NCI-H1417 (cell line): ENCODE measurements at places on chromosomes 4 and X.
A peak's percentile ranks its signal among the peaks of the same experiment; 100 is the strongest.

- DNase-seq, result no peak
Observed at GRCh38 chrX:69626129-69626528, 10.2 kb downstream of the EDA start.

DNA sequence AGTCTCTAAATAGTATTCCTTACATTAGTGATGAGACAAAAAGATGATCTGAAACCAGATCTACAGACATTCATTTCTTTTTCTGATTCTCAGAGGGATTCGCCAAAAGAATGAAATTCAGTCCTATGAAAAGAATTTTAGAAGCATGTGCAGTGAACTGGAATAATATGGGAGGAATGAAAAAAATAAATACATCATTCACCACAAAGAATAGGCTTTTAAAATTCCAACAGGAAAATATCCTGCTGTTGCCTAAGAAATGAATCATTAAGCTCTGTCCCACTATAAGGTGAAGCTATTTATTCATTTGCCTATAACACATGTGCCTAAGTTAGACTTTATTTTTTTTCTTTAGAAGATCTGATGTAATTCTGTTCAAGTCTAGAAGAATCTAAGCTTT is 165.9 kb downstream of the IL15 start:
- no peak for DNase-seq

DNA sequence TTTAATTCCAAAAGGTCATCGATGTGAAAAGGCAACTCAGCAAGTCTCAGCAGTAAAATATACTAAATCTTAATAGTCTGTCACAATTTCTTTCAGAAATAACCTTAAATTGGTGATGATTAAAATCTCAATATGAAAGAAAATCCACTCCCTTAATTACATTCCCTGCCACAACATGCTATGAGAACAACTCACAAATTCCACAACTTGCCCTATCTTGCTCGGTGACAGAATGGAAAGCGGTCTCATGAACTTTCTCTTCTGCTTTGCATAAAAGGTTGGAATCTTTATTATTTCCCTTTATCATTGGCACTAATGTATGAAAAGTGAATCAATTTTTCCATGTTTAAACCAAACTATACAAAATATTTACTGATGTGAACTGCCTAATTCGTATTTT is 380.8 kb downstream of the TMA16 start:
- no peak for DNase-seq

GRCh38 chr4:174764105-174764729 is 64.8 kb downstream of the GLRA3 start:
- peak; percentile 8 for DNase-seq
